ENCODE measurements at places on chromosomes 7 and 10. TPM values are rescaled to one million over a fixed set of nuclear protein-coding genes. Genes with fewer than 3 reads are reported as not detected.

The NUP42 gene
- 54.0 TPM for total RNA-seq

The RBP4 gene
- total RNA-seq = not detected

The CPN1 gene
- not detected for total RNA-seq

The SLC39A12 gene
- not detected for total RNA-seq

The ZDHHC16 gene
- 41.4 TPM for total RNA-seq

The C7orf33 gene
- total RNA-seq = not detected

The POM121L12 gene
- not detected for total RNA-seq

The LIPF gene
- total RNA-seq = not detected

The XPNPEP1 gene
- 79.4 TPM for total RNA-seq

The FAM241B gene
- 12.1 TPM for total RNA-seq

The RELN gene
- not detected for total RNA-seq

The CRHR2 gene
- total RNA-seq = not detected

The ACTA2 gene
- total RNA-seq = 11.3 TPM

The WNT8B gene
- 0.14 TPM for total RNA-seq

The STRIP2 gene
- total RNA-seq = 73.5 TPM

The PHF14 gene
- 43.2 TPM for total RNA-seq

The LLCFC1 gene
- not detected for total RNA-seq

The TFPI2 gene
- total RNA-seq = not detected

DNA sequence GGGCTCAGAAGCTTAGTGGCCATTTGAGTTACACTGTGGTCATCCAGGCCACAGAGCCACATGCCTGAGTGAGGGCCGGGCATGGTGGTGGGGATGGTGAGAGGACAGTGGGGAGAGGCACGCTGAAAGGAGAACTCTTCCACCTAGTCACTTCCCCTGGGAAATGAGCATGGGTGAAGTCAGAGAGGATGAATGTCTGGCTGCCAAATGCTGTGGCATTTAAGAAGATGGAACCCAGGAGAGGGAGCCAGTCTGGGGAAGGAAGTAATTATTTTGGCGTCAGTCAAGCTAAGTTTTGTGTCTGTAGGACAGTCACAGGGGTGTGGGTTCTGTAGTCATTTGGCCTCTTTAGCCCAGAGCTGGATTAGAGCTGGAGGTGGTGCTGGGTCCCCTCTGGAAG is 86.0 kb upstream of the PODXL start:
- DNase-seq = no peak

GRCh38 chr10:20648263-20648874 is 248.7 kb downstream of the NEBL start:
- no peak for DNase-seq

- DNase-seq = no peak
Observed at GRCh38 chr10:50565301-50566083, 58.3 kb downstream of the SGMS1 start.

DNA sequence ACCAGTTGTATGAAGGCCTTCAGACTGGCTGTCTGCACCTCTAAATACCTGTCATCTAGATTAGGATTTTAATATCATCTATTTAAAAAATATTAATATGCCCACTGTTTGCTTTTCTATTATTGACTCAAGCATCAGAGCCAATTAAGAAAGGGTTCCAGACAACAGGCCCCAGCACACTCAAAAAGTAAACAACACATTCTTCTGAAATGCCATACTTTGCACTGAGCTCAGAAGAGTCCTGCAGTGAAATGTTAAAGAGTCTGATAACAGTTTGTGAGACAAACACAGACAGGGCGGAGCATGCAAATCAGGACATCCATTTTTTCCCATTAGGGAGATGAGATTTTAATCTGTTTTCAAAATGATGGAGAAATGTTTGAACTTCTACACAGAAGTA is 45.9 kb upstream of the KLF6 start:
- DNase-seq = no peak

DNA sequence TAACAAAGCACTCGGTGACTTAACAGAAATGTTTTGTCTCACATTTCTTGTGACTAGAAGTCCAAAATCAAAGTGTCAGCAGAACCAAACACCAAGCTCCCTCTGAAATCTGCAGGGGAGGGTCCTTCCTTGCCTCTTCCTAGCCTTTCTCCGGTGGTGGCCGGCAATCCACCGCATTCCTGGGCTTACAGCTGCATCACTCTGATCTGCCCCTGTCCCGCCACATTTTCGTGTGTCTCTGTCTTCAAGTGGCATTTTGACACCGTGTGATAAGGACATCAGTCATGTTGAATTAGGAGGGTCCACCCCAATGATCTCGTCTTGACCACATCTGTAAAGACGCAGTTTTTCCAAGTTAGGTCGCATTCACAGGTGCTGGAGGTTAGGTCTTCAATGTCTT is 30.5 kb upstream of the TOMM7 start:
- no peak for DNase-seq

DNA sequence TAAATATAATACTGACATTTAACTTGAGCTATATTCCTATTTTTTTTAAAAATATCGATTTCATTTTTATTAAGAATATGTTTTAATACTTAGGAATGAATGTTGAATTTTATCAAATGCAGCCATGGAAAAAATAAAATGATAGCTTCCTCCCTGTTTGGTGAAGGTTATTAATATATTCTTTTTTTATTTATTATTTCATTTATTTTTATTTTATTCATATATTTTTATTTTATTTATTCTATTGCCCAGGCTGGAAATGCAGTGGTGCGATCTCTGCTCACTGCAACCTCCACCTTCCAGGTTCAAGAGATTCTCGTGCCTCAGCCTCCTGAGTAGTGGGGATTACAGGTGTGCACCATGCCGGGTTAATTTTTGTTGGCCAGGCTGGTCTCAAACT is 160.2 kb downstream of the PKD1L1 start:
- DNase-seq = no peak

GRCh38 chr7:87370660-87371180 is 25.3 kb downstream of the CROT start:
- DNase-seq = no peak

- no peak for DNase-seq
Observed at GRCh38 chr10:119284679-119285096, 77.3 kb downstream of the GRK5 start.

DNA sequence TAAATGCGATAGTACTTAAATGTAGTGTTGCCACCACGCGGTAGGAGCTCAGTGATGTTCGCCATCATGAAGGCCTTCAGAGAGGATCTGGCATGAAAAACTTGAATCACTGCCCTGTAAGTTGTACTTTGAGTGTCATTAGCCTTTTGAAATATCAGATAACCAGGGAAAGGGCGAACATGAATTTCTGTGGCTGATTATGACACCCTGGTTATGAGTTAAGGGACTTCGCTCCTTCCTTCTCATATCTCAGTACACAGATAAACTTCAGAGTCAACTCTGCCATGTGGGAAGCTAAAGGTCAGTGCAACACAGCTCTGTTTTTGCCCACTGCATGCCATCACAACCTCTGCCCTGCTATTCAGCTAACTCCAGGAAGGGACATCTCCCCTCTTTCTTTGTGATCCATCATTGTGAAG is 8.9 kb upstream of the ACSL5 start:
- DNase-seq = no peak

- no peak for DNase-seq
Observed at GRCh38 chr7:157270060-157270444, 66.8 kb upstream of the DNAJB6 start.

DNA sequence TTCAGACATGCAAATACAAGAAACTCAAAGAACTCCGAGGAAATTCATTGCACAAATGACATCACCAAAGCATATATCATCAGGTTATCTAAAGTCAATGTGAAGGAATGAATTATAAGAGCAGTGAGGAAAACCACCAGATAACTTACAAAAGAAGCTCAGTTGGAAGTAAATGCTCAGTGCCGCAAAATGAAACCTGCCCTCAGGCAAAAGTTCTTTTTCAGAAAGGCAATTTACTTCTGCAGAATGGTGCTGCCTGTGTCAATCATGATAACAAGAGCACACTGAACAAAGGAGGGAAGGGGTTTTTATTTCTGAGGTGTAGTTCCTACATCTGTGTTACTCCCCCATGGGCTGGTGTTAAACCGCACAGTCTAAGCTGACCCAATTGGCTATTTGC is 550.6 kb upstream of the SEMA3D start:
- DNase-seq = no peak

DNA sequence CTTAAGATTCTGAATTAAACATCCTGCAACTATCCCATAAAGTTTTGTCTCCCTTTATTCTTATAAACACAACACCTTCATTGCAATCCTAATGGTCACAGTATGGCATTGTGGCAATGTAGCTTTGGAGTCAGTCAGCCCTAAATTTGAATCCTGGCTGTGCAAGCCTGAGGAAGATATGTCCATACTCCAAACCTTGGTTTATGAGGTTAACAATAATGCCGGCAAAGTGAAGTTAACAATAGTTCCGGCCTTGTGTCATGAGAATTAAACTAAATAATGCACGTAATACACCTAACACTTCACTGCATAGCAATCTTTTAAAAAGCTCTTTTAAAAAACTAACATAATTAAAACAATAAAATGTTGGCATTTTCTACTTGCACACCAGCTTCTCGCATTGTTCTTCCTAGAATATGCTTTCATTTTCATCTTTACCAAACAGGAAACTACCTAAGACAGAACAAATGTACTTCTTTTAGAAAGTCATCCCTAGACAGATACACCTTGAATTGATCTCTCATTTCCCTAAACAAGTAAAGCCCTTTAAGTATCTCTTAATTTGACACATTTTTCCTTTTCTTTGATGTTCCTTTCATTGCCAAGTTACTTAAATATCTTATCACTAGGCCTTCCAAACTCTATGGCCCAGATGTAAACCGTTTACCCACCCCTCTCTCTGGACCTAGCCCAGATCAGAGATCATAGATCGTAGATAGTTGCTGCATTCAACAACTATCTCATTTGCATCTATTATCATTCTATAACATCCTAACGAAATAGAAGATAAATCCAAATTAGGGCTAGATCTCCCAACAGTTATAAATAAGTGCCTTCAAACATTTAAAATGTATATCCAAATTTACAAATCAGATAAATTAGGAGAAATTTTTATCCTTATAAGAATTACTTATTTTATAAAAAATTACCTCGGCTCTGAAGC is 66.7 kb downstream of the CREB3L2 start:
- DNase-seq = no peak

DNA sequence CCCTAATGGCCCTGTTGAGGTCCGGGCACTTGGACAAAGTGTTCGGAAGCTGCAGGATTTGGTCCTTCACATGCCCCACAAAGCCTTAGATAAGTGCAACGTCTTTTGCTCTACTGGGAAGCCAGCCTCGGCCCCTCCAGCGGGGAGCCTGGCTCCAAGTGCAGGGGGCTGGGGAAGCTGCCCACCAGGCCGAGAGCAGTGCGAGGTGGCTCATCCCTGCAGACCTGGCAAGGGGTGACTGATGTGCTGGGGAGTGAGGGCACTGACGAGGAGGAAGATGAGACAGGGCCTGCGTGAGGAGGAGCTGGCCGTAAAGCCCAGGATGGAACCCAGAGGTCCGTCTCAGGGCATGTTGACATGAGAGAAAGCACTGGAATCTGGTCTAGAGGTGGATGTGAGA is 135.8 kb upstream of the NPS start:
- no peak for DNase-seq

DNA sequence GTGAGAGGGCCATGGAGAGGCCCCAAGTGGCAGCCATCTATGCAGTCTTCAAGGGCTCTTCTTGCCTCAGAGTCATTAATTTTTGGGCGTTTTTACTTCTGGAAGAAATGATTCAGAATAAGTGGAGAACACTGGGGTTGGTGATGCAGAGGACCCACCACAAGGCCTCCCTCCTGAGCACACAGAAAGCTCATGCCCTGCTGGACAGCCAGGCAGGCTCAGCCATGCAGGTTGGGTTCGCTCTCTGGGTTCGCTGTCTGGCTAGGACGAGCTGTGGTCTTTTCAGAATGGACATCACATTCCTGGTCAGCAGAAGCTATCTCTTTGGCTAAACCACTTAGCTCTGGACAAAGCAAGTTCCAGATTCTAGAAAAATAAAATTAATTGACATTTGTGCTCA is 480.8 kb downstream of the RPS24 start:
- DNase-seq = no peak

- no peak for DNase-seq
Observed at GRCh38 chr10:802506-802905, 113.0 kb upstream of the DIP2C start.

GRCh38 chr7:142880876-142881505 is 4.6 kb downstream of the TRPV6 start:
- peak; percentile 33 for DNase-seq

DNA sequence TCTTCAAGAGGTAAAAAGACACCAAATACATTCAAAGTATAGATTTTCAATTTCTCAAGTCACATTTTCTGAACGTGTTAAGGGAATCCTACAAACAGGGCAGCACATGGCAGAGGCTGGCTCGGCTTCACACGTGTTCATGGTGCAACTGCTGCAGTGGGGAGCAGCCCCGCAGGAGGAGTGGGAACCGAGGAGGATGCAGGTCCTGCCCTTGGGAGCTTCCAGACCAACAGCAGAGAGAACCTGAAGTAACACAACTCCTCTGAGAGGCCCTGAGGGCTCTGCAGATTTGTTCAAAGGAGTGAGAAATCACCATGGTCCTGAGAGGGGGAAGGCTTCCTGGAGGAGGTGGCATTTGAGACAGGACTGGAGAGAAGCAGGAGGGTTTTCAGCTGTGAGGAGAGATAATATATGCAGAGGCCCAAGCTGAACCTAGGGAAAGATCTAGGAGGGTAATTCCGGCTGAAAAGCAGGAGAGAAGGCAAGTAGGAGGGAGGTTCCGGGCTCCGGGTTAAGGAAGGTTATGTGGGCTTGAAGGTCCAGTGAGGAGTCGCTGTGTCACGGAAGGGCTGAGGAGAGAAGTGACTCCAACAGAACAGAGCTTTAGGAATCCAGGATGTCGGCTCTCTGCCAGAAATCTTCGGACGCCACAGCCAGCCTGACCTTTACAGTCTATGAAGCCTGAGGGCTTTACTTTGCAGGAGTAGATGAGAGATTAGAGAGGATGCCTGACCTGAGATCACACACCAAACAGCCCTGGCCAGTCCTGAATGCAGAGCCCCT is 77.5 kb downstream of the GPR26 start:
- DNase-seq = no peak

DNA sequence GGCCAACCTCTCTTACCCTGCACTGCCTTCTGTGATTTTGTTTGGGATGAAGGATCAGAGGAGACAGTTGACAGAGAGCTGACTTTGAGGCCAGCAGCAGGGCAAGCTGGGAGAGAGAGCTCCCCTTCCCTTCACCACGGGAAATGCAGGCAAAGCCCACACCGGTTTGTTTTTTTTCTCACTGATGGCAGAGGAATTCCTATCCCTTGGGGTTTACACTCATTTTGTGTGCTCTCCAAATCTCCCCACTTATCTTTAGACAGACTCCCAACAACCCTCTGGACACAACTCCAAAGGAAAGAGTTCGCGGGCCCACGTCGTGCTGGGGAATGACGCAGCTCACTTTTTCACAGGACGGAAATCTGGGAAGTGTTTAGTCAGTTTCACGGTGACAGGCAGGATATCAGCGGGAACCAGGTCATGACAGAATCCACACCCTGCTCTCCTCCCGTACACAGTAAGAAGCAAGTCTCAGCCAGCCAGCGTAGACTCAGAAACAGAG is 68.3 kb upstream of the FAM171A1 start:
- DNase-seq = no peak

DNA sequence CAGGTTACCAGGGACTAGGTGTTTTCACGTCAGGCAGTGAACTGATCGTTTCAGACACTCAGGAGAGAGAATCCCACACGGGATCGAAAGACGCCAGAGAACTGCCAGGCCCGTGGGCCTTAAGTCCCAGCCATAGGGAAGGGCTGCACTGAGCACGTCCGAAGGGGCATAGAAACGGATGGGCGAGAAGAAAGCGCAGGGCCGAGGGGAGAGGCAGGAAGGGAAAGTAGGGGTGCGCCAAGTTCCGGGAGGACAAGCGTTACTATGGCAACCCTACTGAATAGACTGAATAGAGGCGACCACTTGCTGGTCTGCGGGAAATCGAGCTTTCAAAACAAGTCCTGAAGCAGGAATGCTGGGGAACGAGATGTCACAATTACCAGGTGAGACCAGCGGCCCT is 421.3 kb upstream of the NUPR2 start:
- DNase-seq = no peak

All from activated T-helper 2 cell treated with anti-CD3 and anti-CD28 coated beads, Interferon-gamma antibody, Interleukin-2, Interleukin-4, amounts not matched to agents 10 μg/mL and 5 μg/mL and 100 μg/mL, durations not matched to agents 14 hours and 24 hours and 36 hours (primary cell).